ENCODE measurements at places on chromosomes 2 and 18.

GRCh38 chr18:56521263-56521662 lies 117.1 kb downstream of the TXNL1 start:
- DNase-seq = no peak

- no peak for DNase-seq
Observed at GRCh38 chr2:38829971-38830370, 45.8 kb downstream of the DHX57 start.

GRCh38 chr18:42290318-42291307 lies 335.6 kb downstream of the PIK3C3 start:
- DNase-seq = no peak

DNA sequence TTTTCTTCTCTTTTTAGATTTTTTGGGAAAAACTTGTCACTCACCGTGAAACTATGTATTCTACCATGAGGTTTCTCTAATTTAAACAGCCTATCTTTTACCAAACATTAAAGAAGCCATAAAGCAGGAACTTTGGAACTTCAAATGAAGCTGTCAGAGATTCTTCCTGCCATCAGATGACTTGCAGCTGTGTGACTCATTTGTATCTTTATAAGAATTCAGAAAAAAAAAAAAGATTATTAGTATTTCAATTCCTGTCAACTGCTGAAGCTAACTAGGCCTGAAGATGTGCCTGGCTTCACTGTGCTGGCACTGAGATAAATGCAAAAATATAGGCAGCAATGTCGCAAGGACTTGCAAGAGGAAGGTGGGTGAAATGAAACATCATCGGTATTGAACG lies 1399.1 kb upstream of the PIK3C3 start:
- no peak for DNase-seq

DNA sequence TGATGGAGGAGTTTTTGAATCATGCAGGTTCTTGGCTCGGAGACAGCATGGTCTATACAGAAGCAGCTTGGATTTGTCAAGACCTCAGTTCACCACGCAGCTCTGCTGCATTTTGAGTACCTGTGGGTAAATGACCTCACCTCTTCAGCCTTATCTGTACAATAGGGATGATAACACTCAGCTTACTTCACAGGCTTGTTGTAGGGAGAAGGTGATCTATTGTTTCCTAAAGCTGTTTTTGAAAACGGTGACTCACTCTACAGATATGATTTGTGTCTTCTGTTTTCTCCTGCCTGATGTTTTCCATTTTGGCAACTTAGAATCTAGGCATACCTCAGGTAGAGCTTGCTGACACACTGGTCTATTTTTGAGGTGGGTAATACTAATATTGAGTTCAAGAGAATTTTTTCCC lies 80.3 kb downstream of the FMNL2 start:
- DNase-seq = no peak

GRCh38 chr18:11324956-11325882 lies 175.8 kb upstream of the PIEZO2 start:
- DNase-seq = no peak

All from CD4-positive, alpha-beta T cell (primary cell).